H54 (cell line): ENCODE measurements at places on chromosomes 13 and 19.

DNA sequence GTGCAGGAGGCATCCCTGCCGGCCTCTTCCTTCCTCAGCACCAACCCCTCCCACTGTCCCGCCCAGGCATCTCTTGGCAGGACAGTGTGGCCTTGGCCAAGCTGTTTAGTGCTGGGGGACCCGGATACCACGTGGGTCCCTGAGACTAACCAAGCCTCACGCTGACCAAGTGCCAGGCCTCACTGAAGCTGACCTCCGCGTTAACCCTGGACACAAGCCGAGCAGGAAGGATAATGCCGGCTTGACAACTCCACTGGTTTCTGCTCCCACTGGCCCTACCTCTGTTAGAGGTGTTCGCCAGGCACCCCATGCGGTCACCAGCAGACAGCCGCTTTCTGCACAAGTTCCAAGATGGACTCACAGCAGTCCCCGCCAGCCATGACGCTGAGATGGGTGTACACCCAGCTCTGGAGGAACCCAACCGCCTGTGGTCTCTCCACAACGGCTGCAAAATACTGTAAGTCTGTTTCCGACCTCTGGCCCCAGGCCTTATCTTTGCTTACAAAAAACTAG is 12.4 kb downstream of the GRTP1 start:
- DNase-seq = no peak

GRCh38 chr19:18660051-18660910 is 23.2 kb upstream of the CRTC1 start:
- peak; percentile 96 for DNase-seq

GRCh38 chr19:10852098-10852800 is 4.0 kb downstream of the C19orf38 start:
- peak; percentile 61 for DNase-seq

DNA sequence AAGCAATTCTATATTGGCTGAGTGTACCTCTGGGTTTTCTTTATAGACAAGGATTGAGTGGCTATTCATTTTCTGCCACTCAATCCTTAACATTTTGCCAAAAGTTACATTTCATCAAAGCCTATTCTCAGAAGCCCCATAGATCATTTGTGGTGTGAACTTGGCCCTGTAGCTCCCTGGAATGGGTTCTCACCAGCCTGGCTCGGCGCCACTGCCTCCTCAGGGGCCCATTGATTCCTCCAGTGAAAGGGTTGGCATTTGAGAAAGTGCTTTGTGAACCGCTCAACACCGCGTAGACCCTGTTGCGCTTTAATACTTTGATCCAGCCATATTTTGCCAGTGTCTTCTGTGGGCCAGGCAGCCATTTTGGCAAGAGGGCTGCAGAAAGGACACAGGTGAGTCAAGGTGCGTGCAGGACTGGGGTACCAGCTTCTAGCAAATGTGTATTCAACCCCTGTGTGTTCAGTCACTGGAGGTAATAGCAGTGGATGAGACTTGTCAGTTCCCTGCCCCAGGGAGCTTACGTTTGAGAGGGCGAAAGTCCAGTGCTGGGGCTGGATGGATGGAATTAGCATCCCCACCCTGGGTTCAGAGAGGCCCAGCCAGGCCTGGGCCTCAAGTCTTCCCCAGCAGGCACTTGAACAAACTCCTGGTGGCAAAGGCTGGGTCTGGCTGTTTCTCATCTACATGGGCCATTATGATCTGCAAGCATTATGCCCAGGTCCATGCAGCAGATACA is 3.8 kb downstream of the RAB8A start:
- DNase-seq = no peak

- DNase-seq = no peak
Measured at GRCh38 chr19:18232540-18233223, 6.4 kb upstream of the PDE4C start.

GRCh38 chr19:28213470-28214082 is 999.4 kb downstream of the UQCRFS1 start:
- no peak for DNase-seq

DNA sequence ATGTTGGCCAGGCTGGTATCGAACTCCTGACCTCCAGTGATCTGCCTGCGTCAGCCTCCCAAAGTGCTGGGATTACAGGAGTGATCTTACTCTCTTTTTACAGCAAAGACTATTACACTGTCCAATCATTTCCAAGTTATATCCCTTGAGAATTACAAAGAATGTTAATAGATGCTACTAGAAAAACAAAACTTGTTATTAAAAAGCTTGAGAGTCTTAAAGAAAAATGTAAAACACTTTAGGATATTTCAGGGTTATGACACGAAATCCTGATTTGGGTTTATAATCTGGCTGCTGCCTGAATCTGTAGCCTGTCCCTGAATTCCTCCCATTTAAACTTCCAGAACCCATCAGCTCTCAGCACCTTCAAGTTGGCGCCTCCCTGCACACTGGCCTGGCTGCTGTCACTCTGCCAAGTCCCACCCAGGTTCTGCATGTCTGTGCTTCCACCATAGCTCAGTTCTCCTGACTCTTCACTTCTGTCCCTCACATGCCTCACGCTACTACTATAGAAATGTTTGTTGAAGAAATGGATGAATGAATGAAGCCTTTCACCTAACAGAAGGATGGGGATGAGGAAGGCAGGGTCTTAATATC is 55.8 kb upstream of the RFXAP start:
- DNase-seq = no peak

DNA sequence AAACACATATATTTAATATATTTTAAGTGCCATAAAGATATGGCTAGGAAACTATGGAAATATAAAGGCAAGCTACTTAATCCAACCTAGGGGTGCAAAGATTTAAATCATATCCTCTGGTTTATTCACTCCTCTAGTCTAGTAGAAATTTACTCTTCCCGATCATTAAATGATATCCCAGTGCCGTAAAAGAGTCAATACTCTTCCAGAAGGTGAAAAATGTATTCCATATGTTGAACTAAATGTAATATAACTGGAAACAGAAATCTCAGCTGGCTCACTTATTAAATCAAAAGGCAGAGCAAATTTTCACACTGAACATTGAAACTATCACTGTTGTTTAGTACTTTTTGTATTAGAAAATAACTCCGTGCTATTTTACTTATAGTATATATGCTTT is 11.1 kb downstream of the MAB21L1 start:
- DNase-seq = no peak

- no peak for DNase-seq
Measured at GRCh38 chr13:79481685-79482052, 714 bp downstream of the NDFIP2 start.

DNA sequence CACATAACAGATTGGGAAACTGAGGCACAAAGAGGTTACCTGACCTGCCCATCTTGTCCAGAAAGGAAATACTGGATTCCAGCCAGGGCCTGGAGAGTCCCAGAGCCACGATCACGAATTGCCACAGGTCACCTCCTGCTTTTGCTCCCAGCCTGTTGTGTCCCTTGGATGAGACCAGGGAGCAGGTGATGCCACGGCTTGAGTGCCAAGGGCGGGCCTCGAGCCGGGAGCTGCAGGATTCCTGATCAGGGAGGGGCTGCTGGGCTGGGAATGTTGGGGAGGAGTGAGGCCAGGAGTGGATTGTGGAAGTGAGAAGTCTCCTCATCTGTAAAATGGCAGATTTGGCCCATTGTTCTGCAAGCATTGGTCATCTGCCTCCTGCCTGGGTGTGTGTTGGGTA is 29.4 kb downstream of the DNM2 start:
- DNase-seq = no peak

GRCh38 chr13:35889560-35889959 is 241.6 kb downstream of the DCLK1 start:
- no peak for DNase-seq

- no peak for DNase-seq
Measured at GRCh38 chr19:39498798-39499642, at the start of gene DLL3. Gene DLL3, plus strand, starts transcription at chr19:39498947. Its CDS starts 28 bp downstream, at chr19:39498975.

GRCh38 chr13:77124423-77124822 is 97.5 kb upstream of the FBXL3 start:
- DNase-seq = no peak
